ENCODE measurements at places on chromosomes 5 and 9. TPM values are rescaled to one million over a fixed set of nuclear protein-coding genes. Genes with fewer than 3 reads are reported as not detected.

GRCh38 chr9:101442318-101442717, 6.7 kb upstream of the ALDOB start:
- 0 out of 2 replicates have a peak, but pooled peaks cover 4% of the 10 kb centered on the region for H3K27me3 ChIP-seq
- no peak overlapping the region for H3K4me3 ChIP-seq
- no peak for DNase-seq
- no peaks in the 10 kb centered on the region for H3K36me3 ChIP-seq
- no peak overlapping the region for H3K27ac ChIP-seq
- peaks cover 5% of the 10 kb centered on the region for H3K4me1 ChIP-seq

GRCh38 chr9:2228132-2228531, 213.0 kb downstream of the SMARCA2 start:
- H3K27ac ChIP-seq, result no peak overlapping the region
- H3K4me3 ChIP-seq, result no peak overlapping the region
- no peaks in the 10 kb centered on the region for H3K27me3 ChIP-seq
- DNase-seq, result peak; percentile 56

Gene MAP3K1
- 11.4 TPM for total RNA-seq

Gene BAAT
- 0.10 TPM for total RNA-seq

Gene ANKRD31
- 0.13 TPM for total RNA-seq

Gene ZDHHC11B
- total RNA-seq, result not detected

Gene TSC1
- total RNA-seq, result 40.5 TPM

Gene MYMK
- total RNA-seq, result 1.1 TPM
